AG10803 (cell line): ENCODE measurements at places on chromosomes 1 and 21.

DNA sequence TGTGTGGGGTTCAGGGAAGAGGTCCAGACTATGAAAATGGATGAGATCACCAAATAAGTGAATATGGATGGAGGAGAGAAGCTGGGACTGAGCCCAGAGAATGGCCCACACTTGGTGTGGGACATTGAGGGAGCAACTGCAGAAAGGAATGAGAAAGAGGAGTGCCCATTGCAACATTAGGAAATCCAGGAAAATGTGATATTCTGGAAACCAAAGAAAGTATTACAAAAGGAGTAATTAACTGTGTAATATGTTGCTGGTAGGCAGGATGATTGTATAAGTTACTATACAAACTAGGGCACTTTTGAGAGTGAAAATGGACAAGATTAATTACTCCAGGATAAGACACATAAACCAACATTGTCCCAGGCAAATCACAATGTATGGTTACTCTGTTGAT lies 59.8 kb upstream of the ARTN start:
- DNase-seq = no peak

GRCh38 chr1:194117582-194117981 lies 931.2 kb upstream of the B3GALT2 start:
- no peak for DNase-seq

DNA sequence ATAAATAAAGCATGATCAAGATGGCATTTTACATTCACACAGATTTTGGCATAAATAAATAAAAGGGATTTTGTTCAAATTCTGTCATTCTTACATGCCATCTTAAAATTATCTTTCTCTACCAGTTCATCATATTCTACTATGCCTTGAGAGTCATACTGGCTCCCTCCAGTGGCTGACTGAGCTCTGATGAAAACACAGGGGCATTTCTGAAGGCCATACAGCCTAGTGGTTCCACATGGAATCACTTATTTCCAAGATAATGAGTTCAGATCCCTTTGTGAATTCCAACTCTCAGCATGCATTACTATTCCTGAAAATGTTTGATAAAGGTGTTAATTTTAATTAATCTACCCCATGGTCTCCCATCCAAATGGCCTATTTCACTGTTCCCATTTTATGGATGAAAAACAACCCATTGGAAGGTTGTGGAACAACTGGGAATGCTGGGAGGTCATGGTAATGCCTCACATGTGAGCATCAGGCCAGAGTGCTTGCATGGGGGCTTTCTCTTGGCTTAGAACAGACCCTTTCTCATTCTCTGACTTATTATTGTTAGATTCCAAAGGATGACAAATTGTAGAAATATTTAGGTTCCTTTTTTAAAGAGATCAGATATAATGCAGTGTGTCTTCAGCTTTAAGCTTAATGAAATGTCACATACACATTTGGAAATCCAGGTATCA lies 622.4 kb upstream of the PKN2 start:
- DNase-seq = peak; percentile 68

- no peak for DNase-seq
These were observed 7.1 kb downstream of the TMEM54 start for GRCh38 chr1:32894019-32894600.

DNA sequence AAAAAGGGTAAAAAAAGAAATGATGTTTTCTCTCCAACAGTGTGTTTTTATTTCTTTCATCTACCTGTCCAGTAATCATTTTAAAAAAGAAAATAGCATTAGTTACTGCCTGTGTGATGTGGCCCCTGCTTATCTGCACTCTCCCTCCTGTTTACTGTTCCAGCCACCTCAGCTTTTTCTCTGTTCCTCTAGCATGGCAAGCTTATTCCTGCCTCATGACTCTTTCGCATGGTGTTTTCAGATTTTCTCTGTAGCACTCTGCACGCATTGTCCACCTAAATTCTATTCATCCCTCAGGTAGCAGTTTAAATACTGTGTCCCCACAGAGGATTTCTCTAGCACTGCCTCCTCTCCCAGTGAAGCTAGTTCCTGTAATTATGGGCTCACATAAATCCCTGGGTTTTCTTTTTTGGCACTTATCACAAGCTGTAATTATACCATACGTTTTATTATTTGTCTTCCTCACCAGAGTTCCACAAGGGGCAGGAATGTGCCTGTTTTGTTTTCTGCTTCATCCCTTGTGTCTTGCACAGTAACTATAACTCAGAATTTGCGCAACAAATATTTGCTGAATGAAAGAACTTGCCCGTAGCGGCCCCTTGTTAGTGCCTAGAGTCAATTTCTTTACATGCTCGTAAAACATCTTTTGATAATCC lies 51.4 kb upstream of the LRIG2 start:
- peak; percentile 64 for DNase-seq

- peak; percentile 41 for DNase-seq
These were observed 720 bp downstream of the SUSD4 start for GRCh38 chr1:223363057-223363855.

GRCh38 chr1:110084227-110085078 lies 14.0 kb upstream of the ALX3 start:
- peak; percentile 65 for DNase-seq

DNA sequence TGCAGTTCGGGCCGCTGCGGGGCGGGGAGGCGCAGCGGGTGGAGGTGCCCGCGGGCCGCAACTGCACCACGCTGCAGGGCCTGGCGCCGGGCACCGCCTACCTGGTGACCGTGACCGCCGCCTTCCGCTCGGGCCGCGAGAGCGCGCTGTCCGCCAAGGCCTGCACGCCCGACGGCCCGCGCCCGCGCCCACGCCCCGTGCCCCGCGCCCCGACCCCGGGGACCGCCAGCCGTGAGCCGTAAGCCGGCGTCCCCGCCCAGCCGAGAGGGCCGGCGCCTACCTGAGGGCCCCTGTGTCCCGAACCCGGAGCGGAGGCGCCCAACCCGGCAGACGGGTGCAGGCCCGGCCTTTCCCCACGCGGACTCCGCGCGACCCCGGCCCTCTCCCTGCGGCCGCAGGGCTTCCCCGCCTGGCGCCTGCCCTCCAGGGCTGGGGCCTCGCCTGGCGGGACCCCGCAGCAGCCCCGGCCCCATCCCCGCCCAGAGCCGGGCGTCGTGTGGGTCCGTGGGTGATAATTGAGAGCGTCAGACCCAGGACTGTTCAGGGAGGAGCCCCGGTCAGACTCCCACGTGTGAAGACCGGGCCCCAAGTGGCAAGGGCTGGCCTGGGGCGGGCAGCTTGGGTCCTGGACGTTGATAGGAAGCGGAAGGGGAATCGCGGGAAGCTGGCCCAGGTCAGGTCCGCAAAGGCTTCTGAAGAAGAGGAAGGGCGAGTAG lies 4.2 kb downstream of the VWA1 start:
- no peak for DNase-seq

GRCh38 chr1:168408539-168408865 lies 127.8 kb downstream of the TBX19 start:
- DNase-seq = no peak

DNA sequence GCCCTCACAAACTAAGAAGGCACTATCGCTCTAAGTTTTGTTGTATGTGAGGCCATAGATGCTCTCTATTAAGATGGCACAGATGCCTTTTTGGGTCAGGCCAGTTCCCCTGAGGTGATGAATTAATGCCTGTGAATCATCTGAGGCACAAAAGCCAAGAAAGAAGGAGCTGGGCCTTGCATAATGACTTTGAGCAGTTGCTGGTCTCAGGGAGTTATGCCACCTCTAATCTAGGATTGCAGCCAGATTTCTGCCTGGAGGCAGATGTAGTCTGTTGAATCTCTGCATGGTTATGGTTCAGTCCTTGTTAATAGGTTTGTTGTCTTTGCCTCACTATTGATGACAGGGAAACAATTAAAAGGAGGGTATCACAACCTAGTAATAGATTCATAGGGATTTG lies 168.1 kb upstream of the CHRM3 start:
- DNase-seq = no peak

- no peak for DNase-seq
These were observed 381.1 kb upstream of the NCAM2 start for GRCh38 chr21:20617130-20617529.

GRCh38 chr1:154808261-154808908 lies 61.7 kb downstream of the KCNN3 start:
- no peak for DNase-seq

DNA sequence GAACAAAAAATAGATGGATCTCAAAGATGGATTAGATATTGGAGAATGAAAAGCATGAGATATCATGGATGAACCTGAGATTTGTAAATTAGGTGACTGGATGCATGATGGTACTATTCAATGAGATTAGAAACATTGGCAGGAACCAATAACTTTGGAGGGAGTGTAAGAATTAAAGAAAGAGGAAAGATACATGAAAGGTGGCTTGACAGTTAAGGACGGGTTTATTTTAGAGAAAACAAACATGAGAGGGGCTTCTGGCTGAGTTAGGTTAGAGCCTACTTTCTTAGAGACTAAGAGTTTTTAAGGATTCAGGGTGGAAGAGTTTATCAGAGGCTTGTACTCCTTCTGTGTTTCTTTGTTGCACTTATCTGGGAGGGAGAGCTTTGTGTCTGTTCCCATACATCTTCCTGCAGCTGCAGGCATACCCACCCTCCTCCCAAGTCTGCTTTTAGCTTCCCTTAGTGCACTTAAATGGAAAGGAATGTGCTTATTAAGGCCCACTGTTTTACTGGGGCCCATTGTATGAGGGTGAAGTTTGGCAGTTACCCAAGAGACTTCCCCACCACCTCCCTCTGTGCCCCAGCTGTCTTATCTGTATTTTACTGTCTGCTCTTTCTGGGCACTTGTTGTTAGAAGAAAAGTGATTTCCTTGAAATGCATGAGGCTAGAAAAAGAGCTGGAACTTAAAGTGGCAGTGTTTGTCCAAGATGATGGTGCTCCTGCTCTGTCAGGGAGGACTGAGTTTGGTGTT lies 26.1 kb upstream of the CR2 start:
- no peak for DNase-seq

GRCh38 chr1:43868741-43869067 lies 64.9 kb upstream of the ARTN start:
- peak; percentile 49 for DNase-seq

DNA sequence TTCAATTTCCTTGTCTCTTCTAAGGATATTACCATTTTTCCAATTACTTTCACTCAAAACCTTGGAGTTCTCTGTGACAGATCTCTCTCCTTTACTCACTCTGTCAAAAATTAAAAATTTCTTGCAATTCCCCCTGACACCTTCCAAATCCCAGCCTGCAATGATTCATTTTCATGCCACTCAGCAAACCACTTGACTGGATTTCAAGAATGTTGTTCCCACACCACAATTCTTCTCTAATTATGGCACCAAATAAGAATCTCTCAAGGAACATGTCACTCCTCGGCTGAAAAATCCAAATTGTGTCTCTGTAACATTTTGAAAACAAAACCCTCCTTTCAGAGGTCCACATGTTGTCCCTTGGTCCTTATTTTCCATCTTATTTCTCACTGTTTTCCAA lies 438.9 kb upstream of the ZP4 start:
- DNase-seq = no peak

DNA sequence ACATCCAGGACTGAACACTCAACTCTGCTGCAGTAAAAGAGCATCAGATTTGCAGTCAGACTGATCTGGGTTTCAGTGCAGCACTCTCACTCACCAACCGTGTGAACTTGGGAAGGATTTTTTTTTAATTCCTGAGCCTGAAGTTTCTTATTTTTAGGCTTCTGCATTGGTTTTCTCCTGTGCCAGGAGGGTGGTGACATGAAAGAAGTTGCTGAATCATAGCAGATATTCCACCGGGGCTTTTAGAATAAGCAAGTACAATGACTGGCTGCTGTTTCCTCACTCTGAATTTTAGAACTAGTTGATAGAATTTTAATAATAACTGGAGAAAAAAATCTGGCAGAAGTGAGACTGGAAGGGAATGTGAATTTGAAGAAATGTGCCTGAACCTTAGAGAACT lies 11.6 kb downstream of the ADAM30 start:
- peak; percentile 31 for DNase-seq

GRCh38 chr1:36306210-36306901 lies at the start of gene SH3D21:
Gene SH3D21, plus strand, starts transcription at chr1:36306368. Its CDS starts 53 bp downstream, at chr1:36306421.
- peak; percentile 18 for DNase-seq

DNA sequence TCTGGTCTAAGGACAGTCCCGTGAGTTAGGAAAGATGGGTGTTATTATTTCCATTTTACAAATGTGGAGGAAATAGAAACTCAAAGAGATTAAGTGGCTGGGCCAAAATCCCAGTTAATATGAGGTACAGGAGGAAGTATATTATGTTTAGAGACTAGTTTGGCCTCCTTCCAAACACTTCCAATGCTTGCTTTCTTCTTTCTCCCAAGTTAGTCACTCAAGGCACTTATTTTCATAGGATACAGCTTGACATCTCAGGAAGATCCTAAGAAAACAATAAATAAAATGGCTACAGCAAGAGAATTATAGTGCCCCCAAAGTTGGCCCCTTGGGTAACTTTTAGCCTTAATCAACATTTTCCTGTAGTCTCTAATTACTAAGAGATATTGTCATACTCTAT lies 47.5 kb upstream of the IPO9 start:
- DNase-seq = no peak

GRCh38 chr1:156155756-156156510 lies 2.5 kb downstream of the SEMA4A start:
- DNase-seq = no peak

DNA sequence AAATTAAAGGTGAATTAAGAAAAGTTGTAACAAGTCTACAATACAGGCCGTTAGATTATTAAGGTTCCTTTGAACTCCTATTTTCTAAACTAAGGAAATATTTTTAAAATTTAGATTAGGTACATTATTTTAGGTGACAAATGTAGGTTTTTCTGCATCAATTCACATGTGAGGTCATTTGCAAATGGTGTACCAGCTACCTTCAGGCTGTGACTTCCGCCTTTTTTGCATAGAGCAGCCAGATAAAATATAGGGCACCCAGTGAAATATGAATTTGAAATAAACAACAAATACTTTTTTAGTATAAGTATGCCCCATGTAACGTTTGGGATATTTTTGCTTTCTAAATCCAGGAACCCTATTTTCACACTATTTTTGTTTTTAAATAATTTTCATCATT lies 544.0 kb downstream of the LMO4 start:
- DNase-seq = no peak

GRCh38 chr1:243281672-243282071 lies 25.8 kb downstream of the SDCCAG8 start:
- DNase-seq = no peak

GRCh38 chr1:152111515-152111968 lies 3.7 kb downstream of the TCHH start:
- DNase-seq = peak; percentile 46

- peak; percentile 97 for DNase-seq
These were observed 92.6 kb upstream of the NGF start for GRCh38 chr1:115430441-115431158.

- no peak for DNase-seq
These were observed 62.8 kb downstream of the RGS4 start for GRCh38 chr1:163131981-163132380.

DNA sequence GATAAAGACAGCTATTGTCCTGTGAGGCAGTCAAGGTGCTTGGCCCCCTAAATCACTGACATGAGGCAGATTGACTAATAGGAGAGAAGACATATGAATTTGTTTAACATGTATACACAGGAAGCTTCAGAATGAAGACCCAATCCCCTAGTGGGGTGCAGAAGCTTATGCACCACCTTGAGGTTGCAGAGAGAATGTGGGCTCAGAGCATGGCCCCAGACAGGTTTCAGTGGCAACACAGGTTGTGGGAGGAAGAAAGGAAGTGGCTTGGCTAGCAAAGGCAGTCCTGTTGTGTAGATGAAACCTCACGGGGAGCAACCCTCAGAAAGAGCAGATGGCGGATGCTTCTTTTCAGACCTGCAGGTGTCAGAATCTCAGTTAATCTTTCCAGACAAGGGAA lies 37.0 kb upstream of the PARP1 start:
- DNase-seq = no peak
